Hindlimb muscle (tissue), 1 donor: ENCODE measurements at places on chromosomes 3 and 15.

DNA sequence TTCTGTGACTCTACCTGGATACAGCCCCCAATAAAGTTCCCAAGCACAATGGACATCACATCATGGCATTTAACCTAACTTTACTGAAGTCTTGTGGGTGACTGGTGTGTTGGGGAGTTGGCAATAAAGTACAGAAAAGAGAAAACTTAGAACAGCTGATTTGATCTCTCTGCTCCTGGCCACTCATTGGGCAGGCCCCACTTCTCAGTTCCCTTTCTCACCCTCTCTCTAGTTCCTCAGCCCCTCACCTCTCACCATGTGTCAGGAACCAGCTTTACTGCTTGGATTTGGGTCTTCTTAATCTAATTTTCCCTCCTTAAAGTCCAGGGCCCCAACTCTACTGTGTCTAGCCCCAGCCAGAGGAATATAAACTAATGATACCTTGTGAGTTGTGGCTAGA is 713 bp upstream of the MUC13 start:
- no peak for DNase-seq

DNA sequence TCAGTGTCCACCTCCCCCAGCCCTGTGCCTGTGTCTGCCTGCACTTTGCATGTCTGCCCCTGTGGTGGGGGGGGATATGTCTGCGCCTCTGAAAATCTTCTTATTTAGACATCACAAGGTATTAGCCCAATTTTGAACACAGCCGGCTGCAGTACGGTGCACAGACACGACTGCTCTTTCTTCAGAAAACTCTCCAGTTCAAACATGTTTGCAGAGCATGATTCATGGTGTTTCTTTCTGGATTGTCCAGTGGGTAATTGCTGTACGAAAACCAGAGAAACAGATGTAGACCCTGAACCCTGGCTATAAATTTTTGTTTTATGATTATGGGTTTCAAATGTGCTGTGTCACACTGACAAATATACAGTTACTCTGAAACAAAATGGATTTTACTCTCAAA is 3.4 kb upstream of the RARB start:
- no peak for DNase-seq

GRCh38 chr15:100780208-100780800 is 99.3 kb upstream of the ALDH1A3 start:
- DNase-seq: no peak

- no peak for DNase-seq
Measured at GRCh38 chr15:78626381-78626995, 5.7 kb upstream of the CHRNA3 start.

- DNase-seq: no peak
Measured at GRCh38 chr3:183515968-183516851, 39.3 kb downstream of the KLHL6 start.

DNA sequence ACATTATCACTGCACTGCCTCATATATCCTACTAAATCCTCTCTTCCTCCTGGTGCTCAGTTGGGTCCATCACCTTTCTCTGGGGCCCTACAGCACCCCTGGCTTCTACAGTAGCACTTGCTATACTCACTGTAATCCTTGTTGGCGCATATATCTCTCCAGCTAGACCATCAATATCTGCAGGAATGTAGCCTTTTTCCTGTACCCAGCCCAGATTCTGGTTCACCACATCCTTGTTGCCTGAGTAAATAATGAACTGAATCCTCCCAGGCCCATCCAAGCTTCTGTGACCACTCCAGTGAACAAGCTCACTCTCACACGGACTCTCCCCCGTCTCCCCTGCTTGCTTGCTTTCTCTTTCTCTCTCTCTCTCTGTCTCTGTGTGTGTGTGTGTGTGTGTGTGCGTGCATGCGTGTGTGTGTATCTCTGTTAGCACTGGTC is 62.5 kb upstream of the LIPC start:
- no peak for DNase-seq

DNA sequence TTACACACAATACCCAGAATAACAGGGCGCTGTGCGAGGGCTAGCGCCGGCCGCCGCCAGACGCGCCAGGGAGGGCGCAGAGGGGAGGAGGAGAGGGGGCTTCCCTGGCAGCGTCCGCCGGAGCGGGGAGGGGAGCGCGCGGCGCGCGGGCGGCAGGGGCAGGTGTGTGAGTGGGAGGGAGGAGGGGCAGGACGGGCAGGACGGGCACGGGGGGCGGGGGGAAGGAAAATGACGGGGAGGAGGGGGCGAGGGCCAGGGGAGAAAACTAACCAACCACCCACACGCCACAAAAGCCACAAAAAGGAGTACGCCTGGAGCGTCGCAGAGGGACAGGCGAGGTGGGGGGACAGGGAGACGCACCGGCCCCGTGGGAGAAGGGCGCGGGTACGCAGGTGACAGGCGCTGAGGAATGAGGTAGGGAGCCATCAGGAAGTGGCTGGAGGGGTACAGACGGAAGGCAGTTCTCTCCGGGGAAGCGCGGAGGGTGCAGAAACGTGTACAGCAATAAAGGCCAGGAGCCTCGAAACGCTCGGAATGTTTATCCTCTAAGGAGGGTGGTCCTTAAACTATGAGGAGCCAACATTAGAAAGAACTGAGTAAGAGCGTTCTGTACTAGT is 610 bp upstream of the SATB1 start:
- no peak for DNase-seq

- DNase-seq: no peak
Measured at GRCh38 chr15:100727291-100727851, 125.0 kb downstream of the ASB7 start.

GRCh38 chr15:72962054-72962702 is 90.1 kb upstream of the NEO1 start:
- no peak for DNase-seq

GRCh38 chr3:54443561-54444161 is 321.3 kb downstream of the CACNA2D3 start:
- no peak for DNase-seq

DNA sequence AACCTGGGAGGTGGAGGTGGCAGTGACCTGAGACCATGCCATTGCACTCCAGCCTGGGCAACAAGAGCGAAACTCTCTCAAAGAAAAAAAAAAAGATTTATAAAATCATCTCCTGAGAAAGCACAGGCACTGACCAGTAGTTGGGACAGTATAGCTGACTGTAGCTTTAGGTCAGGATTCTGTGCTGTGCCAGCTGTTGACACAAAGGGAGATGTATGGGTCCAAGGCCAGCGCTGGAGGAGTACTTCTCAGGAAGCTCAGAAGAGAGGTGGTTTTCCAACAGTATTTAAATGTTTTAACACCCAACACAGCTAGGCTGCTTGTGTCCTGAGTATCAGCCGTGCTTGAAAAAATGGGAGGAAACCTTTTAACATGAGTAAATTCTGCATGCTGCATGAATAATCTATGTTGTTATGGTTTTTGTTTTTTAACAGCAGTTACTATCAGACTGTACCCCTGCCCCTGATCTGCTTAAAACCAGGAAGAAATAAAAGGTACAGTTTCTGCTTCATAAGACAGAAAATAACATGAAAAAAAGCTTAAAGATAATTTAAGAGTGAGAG is 6.5 kb downstream of the RAMAC start:
- DNase-seq: no peak

DNA sequence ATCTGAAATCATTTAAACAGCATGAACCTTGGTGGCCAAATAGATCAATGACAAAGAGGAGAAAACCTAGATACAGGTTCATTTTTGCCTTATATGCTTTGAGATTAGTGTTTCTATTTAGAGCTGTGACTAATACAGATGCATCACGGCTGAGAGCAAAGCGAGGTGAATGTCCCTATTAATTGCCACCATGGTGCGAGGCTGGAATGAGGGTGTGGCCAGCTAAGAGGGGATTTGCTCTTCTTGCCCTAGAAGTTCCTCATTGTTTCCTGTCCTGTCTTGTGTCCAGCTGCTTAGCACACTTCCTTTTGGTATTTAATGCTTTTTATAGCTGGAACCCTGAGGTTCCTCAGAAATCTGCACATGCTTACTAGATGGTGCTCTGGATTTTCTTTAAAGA is 339.1 kb upstream of the RGMA start:
- no peak for DNase-seq

DNA sequence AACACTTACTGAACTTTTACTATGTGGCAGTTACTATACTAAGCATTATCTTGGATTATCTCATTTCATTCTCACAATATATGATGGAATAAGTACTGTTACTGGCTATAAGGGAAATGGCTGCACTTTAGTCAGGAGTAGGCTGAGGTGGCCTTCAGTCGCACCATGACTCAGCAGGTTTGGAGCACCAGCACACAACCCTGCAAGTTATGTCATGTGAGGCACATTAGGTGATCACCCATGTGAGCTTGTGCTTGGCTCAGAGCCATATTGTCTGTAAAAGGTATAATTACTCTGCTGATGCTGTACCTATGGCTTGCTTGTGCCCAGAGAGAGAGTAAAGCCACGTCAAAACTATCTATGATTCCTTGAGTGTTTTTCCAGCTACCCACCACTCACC is 54.1 kb upstream of the TIPARP start:
- DNase-seq: no peak

GRCh38 chr15:62781081-62781497 is 261.5 kb upstream of the TPM1 start:
- DNase-seq: no peak

DNA sequence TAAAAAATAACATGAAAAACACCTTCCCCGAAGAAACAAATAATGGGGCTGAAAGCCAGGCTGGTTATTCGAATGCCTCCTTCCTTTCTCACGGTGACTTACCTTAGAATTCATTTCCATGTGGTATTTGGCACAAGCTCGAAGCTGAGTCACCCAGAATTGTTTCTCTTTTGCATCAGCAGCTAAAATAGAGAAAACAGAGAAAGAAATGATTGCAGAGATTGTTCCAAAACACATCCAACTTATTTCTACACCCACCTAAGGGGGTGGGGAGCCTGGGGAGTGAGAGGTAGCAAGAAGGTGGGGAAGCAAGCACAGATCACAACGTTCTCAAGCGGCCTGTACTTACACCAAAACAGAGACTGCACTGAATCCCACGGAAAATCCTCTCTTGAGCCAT is 104.7 kb downstream of the OSBPL10 start:
- DNase-seq: no peak

- DNase-seq: peak; percentile 11
Measured at GRCh38 chr3:154971341-154971740, 108.8 kb upstream of the MME start.

DNA sequence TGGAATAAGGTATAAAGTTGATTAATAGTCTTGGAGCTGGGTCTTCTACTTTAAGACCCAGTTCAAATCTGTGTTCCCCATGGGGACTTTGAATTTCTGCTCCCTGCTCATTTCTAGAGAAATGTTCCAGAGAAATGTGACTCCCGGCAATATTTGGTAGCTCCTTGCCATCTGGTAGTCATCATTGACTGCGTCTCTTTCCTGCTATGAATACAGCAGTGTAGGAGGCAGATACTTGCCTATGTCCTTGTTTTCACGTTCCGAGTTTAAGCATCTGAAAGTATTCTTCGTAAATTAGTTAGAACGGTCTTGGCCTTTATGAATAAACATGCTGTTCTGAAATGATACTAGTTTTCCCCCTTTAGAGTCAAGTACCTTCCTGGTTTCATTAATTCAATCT is 352.9 kb downstream of the PTPRG start:
- DNase-seq: no peak

- no peak for DNase-seq
Measured at GRCh38 chr3:136465296-136465695, 215.2 kb downstream of the PCCB start.

- no peak for DNase-seq
Measured at GRCh38 chr3:19931180-19931692, 2.8 kb downstream of the EFHB start.

DNA sequence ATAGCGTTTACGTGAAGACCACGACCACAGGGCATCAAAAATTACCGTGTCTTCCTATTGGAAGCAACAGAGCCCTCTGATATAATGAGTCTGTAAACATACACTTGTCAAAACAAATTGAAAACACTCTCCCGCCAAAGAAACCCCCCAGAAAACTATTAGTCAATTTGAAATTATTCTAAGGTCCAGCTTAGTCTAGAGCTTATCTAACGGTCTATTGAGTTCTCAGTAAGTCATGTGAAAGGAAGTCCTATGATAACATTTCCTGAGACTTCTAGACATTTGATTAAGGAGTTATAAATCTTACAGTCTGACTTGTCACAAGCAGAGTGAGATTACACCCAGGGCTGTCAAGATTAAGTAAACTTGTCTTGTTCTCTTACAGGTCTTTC is 356.3 kb downstream of the FOXP1 start:
- no peak for DNase-seq

- DNase-seq: no peak
Measured at GRCh38 chr3:23567917-23568316, 237.8 kb upstream of the UBE2E1 start.

GRCh38 chr3:129007792-129008191 is 6.7 kb downstream of the EFCC1 start:
- no peak for DNase-seq

DNA sequence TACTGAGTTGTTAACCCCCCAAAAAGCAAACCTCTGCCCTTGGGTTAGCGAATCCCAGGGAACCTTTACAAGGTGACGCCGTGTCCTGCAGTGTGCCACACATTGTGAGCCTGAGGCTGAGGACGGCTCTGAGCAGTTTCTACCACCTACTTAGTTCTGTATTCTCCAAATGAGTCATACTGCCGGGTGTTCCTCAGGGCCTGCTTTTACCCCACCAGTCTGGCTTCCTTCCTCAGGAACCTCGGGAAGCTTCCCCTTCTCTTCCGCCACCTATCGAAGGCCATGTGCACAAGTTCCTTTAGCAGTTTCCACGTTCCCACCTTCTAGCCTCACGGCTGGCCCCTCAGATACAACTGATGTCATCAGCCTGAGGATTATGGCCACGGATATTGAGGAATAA is 384.0 kb upstream of the TPM1 start:
- DNase-seq: no peak

GRCh38 chr3:15291589-15292541 is 40.5 kb downstream of the SH3BP5 start:
- no peak for DNase-seq

GRCh38 chr3:149011676-149012075 is 20.3 kb downstream of the GYG1 start:
- DNase-seq: no peak

GRCh38 chr3:156181509-156181908 is 61.1 kb downstream of the KCNAB1 start:
- DNase-seq: no peak

GRCh38 chr15:58611731-58612676 is 137.5 kb downstream of the ADAM10 start:
- no peak for DNase-seq
